ENCODE measurements at places on chromosomes 4 and X.

GRCh38 chrX:23694606-23695005 is 27.3 kb downstream of the PRDX4 start:
- DNase-seq, result peak; percentile 44

- DNase-seq, result no peak
These were observed 92.0 kb downstream of the UGT8 start for GRCh38 chr4:114690571-114690970.

DNA sequence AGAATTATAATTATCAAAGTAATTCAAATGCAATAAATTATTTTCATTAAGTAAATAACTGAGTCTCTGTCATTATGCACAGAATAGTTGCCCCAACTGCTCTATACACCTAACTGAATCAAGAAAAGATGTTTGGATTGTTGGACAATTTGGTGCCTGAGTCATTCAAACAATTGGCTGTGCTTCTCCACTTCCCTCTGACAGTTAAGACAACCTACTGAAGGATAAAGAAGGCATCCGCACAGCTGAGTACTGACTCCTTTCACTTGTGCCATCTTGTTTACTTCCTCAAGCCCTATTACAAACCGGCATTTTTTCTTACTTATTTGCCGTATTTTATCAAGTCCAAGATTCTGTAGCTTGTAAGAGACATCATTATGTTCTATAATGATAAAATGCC is 110.6 kb upstream of the C1QTNF7 start:
- no peak for DNase-seq

DNA sequence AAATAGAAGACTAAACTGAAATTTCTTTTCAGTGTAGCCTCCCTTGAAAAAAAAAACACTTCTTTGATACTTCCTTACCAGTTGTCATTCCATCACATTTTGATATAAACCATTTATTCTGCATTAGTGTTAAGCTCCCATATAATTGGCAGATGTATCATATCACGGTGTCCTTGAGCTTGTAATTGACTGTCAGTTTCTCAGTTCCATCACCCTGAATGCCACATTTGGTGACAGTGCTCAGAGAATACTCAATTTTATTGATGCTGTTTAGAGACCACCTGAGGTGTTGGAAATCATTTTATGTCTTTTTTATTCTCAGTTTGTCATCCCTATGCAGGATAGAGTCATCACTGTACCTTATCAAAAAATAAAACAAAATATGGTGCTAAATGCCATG is 1528.2 kb downstream of the RAPGEF2 start:
- no peak for DNase-seq

DNA sequence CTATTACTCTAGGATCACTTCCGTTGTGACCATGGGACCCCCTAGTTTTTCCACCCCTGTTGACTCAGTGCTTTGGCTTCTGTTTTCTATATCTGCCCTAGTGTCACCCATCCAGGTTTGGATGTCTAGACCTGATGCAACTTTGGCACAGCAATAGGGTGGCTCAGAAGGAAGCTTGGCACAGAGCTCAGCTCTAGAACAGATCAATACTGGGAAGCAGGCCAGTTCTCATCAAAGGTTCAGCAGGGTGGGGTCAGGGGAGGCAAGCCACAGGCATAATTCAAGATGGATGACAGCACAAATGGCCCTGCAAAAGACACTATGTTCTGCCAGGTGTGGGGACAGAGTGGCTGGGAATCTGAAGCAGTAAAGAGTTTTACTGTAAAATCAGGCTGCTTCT is 74.2 kb upstream of the EGFL6 start:
- DNase-seq, result no peak

Data from G401 (cell line).